ENCODE measurements at places on chromosomes 1 and 21.

- no peak for DNase-seq
These were observed 92.5 kb downstream of the GALNT2 start for GRCh38 chr1:230159580-230159979.

- DNase-seq, result no peak
These were observed 62.3 kb upstream of the COL11A1 start for GRCh38 chr1:103170609-103171008.

GRCh38 chr1:95027046-95027445 lies 45.7 kb downstream of the ALG14 start:
- no peak for DNase-seq

DNA sequence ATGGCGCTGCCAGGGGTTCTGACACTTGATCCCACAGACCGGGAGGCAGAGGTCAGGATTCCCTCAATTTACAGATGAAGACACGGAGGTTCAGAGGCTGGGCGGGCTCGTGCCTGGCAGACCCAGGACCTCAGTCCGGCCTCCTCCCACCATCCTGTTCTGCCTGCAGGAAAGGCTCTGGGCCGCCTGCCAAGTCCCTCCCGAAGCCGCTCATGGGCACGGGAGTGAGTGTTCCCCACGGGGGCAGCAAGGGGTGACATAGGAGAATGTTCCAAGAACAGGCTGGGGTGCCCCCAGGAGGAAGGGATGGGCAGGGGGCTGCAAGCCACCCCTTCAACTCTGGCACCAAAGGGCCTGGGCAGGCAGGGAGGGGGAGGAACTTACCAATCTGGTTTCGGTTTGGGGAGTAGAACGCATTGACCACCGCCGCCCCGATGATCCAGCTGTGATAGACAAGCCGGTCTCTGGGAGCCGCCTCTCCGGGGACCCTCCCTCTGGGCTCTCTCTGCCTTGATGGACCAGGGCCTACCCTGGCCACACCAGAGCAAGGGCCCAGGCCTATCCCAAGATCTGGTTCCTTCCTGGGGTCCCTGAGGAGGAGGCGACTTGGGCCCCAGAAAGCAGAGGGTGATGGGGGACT lies 7.5 kb downstream of the PRXL2B start:
- no peak for DNase-seq

- no peak for DNase-seq
These were observed 35.7 kb downstream of the AJAP1 start for GRCh38 chr1:4689941-4690635.
